GM23338 (cell line): ENCODE measurements at places on chromosomes 2 and 18.
A peak's percentile ranks its signal among the peaks of the same experiment; 100 is the strongest.

DNA sequence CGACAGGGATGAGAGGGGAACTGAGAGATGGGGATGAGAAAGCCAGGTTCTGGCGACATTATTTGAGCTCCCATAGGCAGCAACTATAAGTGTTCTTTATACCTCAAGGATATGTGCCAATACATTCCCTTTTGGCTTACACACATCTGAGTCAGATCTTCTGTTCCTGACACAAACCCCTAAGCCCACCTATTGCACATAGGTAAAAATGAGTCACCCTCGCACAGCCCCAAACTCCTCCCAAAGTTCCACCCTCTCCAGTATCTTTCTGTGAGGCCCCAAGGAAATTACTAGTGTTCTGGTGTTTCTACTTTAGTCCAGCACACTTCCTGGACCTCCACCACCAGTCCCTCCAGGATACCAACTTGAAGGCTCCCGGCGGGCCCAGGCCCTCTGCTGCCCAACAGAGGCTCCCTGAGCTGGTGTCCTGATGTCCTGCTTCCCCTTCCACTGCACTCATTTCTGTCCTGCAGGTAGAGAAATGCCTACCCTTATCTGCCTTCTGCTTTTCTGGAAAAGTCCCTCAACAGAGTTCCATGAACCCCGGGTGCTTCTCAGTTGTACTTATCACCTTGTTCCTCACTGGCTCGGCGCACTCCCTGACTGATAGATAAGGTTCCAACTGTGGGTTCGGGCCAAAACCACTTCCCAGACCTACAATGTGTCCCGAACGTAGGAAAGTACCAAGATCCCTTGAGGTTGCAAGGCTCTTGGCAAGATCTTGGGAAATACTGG lies 125.5 kb downstream of the EN1 start:
- no peak for DNase-seq

DNA sequence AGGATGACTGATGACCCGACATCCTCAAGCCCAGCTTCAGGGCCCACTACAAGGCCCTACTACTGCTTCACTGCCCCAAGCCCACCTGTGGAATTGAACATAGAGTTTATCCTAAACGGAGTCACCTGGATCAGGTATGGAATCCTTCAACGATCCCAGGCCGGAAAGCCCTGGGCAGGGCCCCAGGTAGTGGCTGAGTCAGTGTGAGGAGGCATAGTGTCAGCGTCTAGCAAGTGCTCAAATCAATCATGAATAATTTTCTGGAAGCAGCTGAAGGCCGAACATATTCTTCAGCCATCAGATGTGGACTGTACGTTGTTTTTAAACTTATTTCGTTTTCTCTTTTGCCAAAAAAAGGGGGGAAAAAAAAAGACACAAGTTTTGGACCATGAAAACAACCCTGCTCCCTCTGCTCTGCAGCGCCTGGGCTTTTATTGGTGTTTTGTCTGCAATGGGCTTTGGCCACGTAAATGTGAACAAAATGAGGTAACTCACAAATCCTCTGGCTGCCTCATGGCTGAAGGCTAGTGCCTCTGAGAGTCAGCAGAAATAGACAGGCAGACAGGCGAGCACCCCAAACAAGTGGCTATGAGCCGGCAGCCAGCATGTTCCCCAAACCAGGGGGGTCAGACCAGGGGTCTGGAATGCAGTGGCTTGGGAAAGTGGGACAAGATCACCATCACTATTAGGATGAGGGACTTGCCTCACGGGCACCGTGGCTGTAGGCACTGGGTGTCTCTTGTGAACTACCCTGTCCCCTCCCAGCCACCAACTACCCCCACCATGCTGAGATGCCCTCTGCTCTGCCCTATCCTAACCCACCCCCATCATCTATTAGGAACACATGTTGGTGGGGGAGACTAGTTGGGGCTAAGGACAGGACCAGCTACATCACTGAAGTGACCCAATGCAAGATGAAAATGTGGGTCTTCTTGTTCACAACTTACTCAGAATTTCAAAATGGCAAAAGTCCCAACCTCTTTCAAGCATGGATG lies 51.4 kb downstream of the TTC32 start:
- DNase-seq, result no peak

GRCh38 chr2:177078416-177078815 lies 134.2 kb upstream of the HNRNPA3 start:
- DNase-seq, result no peak

GRCh38 chr2:84782717-84783442 lies 98.0 kb downstream of the TRABD2A start:
- no peak for DNase-seq

DNA sequence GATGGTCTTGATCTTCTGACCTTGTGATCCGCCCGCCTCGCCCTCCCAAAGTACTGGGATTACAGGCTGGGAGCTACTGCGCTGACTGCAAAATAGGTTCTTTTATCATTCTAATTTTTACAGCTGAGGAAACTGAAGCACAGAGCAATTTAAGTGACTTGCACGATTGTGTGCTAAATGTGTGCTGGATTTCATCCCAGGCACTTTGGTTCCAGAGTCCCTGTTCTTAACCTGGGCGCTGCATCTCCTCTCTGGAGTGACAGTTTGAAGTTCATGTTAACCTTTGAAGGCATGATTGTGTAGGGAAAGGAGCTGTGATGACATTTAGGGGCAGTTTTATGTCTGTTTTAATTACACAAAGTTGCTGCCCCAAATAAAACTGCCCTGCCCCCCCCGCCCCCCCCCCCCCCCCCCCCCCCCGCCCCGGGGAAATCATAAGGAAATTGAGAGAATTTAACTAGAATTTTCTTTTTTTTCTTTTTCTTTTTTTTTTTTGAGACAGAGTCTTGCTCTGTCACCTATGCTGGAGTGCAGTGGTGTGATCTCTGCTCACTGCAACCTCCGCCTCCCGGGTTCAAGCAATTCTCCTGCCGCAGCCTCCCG lies 5.6 kb downstream of the ACSL3 start:
- DNase-seq, result peak; percentile 51

DNA sequence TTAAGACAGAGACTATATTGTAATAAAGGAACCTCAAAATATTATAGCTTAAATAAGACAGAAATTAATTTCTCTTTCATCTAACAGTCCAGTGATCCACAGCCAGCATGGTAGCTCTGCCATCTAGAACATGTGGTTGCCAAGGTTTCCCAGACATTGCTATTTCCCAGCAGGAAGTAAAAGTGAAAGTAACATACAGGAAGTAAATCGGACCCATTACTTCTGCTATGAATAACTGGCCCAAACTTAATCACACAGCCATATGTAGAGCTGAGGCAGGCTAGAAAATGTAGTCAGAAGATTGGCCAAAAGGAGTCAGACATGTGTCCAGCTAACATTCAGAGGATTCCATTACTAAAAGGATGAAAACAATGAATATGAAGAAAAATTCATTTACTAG lies 71.0 kb downstream of the NOL4 start:
- DNase-seq, result no peak

- no peak for DNase-seq
Measured at GRCh38 chr2:12847694-12848575, 131.2 kb downstream of the TRIB2 start.

- no peak for DNase-seq
Measured at GRCh38 chr18:23108496-23108895, 26.8 kb upstream of the CABLES1 start.

GRCh38 chr2:37858725-37859267 lies 66.3 kb upstream of the RMDN2 start:
- no peak for DNase-seq

DNA sequence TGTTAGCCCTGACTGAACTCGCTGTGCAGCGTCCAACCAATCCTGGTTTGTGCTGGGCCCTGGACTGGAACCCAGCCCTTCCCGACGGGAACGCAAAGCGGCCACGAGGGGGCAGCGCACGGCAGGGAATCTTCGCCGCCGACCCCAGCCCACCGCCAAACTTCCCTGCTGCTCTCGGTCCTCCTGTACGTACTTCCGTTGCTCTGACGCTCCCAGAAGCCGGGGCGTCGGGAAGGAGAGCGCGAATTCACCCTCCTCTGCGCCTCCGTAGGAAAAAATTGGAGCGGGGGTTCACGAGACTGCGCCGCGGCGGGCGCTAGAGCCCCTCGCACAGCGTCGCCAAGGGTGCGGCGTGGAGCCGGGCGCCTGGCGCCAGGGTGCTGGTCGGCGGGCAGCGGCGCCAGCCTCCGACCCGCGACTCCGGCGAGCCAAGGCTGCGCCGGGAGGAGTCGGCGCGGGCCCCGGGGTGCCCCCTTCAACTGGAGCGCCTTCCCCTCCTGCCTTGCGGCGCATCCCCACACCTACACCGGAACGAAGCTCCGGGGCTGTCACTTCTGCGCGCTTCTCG lies 873 bp upstream of the SH3RF3 start:
- DNase-seq, result peak; percentile 92

- no peak for DNase-seq
Measured at GRCh38 chr2:118853129-118853640, 5.7 kb upstream of the EN1 start.

- no peak for DNase-seq
Measured at GRCh38 chr2:122029945-122030344, 274.5 kb downstream of the TSN start.

- DNase-seq, result no peak
Measured at GRCh38 chr18:30903566-30903965, 139.0 kb downstream of the DSC3 start.

DNA sequence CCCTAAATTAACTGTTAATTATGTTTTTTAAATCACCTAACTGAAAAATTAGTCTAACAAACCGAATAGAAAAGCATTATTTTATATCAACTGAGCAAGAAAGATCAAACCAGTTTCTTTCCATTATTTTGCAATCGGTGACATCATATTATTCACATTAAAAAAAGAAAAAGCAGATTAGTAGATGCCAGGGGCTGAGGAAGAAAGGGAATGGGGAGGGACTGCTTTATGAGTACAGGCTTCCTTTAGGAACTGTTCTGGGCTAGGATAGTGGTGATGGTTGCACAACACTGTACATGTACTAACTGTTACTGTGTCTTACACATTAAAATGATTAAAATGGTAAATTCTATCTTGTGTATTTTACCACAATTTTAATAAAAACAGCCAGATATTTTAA lies 59.3 kb downstream of the COBLL1 start:
- DNase-seq, result no peak

- peak; percentile 27 for DNase-seq
Measured at GRCh38 chr2:195520671-195521155, 136.3 kb upstream of the SLC39A10 start.

DNA sequence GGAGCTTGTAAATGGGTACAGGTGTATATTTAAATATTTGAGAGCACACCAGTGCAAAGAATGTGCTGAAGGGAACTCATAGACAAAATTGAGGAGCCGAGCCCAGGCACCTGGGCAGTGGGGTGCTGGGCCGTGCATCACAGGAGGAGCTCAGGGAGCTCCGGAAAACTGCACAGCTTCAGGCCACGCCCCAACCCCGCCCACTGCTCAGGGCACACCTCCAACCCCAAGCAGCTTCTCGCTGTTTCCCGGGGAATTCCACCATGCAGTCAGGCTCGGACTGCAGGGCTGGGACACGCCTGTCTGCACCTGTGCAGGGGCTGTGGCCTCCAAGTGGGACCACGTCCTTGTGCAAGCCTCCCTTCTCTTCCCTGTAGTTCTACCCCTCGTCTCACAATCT lies 243.0 kb downstream of the HDAC4 start:
- peak; percentile 73 for DNase-seq

DNA sequence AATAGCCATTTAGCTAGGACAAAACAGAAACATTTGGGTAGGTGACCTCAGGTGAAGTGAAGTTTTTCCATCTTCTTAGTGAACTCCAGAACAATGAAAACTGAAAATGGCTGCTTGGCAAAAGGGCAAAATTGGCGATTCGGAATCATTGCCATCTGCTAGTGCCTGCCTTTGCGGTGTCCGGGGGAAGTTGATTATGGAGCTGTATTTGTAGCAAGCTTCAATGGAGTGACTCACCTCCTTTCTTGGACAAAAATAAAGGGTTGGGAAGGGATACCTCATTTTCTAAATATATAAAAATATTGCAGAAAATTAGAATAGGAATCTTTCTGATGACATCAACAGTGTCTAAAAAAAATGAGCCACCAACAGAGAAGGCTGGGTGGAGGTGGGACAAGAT lies 460.5 kb downstream of the TGIF1 start:
- DNase-seq, result no peak

DNA sequence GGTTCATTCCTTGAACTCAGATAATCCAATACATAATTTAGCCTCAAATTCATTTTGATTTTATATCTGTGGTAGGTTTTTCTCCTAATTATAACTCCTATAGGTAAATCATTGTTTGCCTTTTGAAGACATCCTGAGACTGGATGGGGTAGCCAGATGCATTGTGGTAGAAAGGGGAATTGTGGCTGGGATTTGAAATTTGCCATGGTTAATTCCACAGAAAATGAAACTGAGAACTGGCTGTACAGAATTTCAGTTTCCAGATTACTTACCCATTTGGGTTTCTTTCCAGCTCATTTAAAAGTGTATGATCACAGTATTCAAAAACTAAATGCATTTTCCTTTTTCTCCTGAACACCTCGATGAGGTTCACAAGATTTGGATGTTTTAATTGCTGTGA lies 18.2 kb downstream of the CDKL4 start:
- DNase-seq, result no peak

DNA sequence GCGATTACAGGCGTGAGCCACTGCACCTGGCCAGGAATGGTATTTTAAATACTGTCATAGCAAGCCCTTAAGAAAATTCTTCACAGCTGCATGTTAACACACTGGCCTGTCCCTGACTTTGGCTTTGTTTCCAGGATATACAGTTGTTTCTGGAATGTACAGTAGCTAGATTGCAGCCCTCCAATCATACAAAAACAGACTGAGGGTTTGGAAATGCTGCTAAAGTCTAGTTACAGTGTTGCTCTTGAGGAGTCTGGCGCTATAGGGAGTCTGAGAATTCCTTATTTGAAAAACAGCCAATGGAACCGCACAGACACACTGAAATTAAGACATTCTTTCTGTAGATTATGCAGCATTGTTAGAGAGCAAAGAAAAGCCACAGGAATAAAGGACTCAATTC lies 37.7 kb downstream of the STON1 start:
- no peak for DNase-seq

- DNase-seq, result peak; percentile 3
Measured at GRCh38 chr2:53575721-53576124, 191.9 kb upstream of the CHAC2 start.

DNA sequence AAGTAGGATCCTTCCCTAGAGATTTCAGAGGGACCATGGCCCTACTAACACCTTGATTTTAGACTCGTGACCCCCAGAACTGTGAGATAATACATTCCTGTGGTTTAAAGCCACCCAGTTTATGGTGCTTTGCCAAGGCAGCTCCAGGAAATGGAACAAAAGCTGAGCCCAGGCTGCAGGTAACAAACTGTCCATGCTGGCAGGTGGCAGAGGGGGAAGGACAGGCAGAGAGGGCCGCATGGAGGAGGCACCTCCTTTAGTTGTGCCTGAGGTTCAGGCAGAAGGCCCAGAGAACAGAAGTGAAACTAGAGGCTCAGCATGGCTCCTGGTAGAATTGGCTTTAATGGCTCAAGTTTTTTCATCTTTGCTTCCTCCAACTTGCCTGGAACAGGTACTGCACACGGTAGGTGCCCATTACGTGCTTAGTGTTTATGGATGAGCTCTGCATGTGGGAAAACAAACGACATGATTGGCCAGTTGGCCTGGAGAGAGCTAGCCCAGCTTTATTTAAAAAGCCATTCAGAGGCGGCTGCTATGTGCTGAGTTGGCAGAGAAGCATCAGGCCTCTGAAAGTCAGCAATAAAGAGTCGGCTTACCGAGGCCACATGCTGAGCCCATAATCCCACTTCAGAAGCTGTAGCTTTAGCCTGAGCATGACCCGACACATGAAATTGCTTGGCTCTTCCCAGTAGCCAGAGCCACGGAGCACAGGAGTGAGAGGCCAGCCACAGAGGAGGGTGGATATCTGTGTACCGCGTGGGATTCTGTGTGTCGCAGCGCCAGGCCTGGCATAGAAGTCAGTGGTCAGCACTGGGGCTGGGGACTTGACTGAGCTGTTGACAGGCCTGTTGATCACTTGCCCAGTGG lies 36.5 kb downstream of the HS1BP3 start:
- peak; percentile 47 for DNase-seq
